Neural progenitor cell (in vitro differentiated cells): ENCODE measurements at places on chromosomes 11 and 22.

DNA sequence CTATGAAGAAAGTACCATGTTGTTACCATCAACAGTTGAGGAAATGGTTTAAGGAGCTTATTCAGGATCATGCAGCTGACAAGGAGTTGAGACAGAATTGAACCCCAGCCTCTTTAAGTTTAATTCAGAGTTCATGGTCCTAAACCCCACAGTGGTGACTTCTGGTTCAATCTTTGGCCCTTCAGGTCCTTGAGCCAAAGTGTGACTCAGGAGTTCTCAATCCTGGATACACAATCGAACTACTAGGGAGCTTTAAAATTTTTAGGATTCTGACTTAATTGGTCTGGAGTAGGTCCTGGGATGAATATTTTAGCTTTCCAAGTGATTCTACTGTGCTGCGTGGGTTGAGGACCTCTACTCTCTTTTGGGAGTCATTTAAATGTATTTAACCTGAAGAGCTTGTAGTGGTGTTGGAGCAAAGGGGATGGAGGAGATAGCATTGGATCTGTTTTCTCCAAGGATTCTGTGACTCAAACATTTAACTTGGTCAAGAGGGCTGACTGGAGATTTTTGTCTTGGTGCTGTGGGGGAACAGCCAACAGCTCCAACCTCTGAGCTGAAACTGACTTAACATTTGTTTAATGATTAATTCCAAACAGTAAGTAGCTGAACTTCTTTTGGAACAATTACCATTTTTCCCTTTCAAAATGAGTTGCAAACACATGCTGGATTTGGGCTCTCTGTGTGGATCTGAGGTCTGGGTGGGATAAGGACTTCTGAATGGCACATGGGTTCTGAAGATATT is 80.1 kb downstream of the INSC start:
- no peak for DNase-seq

DNA sequence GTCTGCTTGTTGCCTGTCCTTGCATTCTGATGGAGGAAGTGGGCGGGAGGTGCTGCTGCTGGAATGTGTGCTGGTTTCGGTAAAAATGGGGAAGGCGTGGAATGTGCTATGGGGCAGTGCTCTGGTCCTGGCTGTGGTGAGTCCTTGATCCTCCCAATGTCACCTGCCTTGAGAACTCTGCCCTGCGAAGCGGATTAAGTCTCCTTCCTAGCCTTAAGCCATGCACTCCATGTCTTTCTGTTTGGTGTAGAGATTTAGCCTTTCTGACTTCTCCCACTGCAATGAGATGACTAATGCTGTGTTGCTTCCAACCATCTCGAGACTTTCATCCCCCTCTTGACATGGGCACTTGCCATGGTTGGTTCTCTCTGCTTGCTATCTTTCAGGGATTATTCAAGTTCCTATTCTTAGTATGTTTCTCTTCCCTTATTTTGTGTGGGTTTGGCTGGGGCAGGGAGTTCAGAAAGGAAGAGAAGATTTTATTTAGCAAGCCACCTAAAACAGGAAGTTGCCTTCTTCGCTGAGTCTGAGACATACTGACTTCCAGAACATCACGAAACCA is 687.9 kb downstream of the NTM start:
- no peak for DNase-seq

GRCh38 chr11:66614073-66614472 is 2.4 kb upstream of the RBM14 start:
- DNase-seq = no peak

DNA sequence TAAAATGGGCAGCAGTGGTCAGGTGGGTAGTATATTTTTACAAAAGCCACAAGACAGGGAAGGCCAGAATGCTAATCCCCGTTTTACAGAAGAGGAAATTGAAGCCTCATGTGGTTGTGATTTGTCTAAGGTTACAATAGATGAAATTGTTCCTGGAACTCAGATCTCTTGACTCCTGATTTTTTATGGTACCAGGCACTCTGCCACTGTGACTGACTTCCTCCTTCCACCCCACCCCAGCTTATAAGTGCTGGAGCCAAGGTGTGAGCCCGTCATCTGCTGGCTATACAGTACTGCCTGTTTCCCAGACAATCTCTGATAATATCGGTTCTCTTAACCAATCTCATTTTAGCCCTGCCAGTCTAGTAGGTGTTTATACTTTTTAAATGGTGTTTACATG is 1.9 kb downstream of the SLC5A1 start:
- no peak for DNase-seq

DNA sequence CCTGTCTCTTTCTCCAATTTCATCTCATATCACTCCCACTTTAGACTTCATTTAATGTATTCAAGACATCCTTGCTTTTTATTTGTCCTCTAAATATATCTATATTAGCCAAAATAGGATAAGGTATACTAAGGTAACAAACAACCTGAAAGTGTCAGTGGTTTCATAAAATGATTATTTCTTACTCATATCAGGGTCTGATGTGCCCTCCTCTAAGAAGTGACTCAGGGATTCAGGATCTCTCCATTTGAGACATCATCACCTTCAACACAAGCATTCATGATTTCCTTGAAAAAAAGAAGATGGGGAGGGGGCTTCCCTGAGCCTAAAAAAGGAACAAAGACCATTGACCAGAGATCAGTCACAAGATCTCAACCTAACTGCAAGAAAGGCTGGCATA is 131.4 kb upstream of the POU2AF2 start:
- DNase-seq = no peak

- DNase-seq = no peak
These were observed 312.7 kb downstream of the NTM start for GRCh38 chr11:131683131-131683530.

DNA sequence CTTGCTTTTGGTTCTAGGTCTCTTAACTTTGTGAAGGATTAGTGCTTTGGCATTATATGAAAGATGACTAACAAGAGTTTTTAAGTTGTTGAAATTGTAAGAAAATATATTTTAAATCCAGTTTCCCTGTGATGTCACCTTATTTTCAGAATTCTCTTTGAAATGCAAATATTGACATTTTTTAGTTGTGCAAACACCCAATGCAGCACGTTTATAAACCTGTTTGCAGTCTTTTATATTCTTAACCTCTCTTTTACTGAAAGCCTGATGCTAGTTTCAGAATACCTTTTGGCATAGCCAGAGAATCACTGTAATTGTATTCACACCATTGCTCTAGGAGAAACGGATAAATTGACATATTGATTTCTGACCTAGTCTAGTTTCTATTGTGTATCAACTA is 42.8 kb upstream of the SLC37A2 start:
- no peak for DNase-seq

DNA sequence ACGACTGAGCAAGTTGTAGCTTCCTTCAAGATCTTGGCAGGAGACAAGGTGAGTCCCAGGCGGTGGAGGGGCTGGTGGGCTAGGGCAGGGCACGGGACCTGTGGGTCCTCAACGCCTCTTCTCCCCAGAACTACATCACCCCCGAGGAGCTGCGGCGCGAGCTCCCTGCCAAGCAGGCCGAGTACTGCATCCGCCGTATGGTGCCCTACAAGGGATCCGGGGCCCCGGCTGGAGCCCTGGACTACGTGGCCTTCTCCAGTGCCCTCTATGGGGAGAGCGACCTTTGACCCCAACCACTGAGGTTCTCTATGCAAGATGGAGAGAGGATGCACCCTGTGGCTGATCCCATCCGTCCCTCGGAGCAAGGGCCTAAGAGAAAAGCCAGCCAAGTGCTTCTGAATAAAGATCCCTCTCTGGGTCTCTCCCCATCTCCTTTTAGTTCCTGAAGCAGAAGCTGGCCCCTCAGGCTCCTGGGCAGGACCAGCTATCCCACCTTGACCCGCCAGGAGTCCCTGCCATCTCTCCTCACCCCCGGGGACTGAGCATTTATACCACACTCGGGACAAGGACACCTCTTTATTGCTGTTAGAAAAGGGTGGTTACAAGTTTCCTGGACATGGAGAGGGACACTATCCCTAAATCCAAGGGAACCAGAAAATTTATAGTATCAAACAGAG is 5.4 kb downstream of the CTSF start:
- no peak for DNase-seq

- no peak for DNase-seq
These were observed 77.0 kb downstream of the ST3GAL4 start for GRCh38 chr11:126432525-126432924.

DNA sequence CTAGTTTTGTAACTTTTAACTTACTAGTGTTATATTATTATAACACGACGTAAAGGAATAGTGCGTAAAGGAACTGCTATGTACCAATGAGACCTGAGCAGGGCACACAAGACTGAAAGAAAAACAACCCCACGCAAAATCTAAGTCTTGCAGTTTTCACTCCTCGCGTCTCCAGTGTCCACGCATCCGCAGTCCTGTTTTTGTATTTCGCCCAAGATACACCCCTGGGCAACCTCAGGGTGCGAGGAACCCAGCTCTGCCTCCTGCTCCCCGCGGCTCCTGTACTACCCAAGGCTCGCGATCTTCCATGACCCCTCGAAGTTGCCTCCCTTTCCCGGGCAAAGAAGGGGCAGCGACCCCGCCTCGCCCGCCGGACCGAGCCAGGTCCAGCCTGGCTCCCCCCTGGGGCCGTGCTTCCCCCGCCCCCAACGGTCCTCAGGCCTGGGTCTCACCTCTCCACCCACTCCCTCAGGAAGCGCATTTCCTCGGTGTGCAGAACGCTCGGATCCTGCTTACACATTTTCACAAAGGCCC is 393 bp downstream of the ST13 start:
- peak; percentile 79 for DNase-seq

- no peak for DNase-seq
These were observed 119.8 kb upstream of the CADM1 start for GRCh38 chr11:115624065-115624464.

DNA sequence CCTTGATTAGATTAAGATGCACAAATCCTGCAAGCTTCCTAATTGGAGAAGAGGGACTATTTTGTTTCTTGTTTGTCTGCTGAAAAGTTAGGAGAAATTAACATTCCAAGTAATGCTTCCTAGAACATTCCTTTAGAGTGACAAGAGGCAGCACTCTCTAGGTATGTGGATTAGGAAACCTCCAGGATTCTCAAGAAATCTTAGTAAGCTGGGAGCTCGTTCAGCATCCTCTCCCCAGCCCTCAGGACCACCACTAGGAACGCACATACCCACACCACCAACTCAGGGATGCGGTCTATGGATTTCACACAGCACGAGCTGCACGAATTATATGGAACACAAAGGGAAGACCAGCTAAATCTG is 52.9 kb downstream of the NCAPD3 start:
- no peak for DNase-seq
